ENCODE measurements at places on chromosomes 3 and 15.

GRCh38 chr3:158279609-158280008 lies 169.7 kb downstream of the RSRC1 start:
- no peak for DNase-seq

GRCh38 chr15:58525991-58526421 lies 94.2 kb downstream of the LIPC start:
- DNase-seq: no peak

DNA sequence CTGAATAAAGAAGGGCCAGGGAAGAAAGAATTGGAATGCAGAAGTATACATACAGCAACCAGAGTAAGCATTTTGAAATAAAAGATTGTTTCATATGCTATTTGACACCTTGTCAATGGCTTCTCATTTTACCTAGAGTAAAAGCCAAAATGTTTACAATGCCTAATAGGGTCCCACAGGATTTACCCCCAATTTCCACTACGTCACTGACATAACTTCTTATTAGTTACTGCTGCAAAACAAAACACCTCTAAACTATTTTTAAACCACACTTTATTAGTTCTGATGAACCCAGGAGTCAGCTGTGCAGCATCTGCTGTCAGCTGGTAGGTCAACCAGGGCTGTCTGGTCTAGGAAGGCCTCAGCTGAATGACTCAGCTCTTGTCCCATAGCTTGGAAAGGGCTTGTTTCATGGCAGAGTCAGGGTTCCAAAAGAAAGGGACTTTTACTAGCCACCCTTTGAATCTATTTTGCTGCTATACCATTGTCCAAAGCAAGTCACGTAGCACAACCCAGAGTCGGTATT lies 945.1 kb downstream of the EPHA3 start:
- DNase-seq: no peak

GRCh38 chr3:48695393-48695753 lies 9.7 kb upstream of the NCKIPSD start:
- DNase-seq: no peak

- DNase-seq: peak; percentile 12
Measured at GRCh38 chr3:70853161-70853944, 540.9 kb upstream of the MDFIC2 start.

DNA sequence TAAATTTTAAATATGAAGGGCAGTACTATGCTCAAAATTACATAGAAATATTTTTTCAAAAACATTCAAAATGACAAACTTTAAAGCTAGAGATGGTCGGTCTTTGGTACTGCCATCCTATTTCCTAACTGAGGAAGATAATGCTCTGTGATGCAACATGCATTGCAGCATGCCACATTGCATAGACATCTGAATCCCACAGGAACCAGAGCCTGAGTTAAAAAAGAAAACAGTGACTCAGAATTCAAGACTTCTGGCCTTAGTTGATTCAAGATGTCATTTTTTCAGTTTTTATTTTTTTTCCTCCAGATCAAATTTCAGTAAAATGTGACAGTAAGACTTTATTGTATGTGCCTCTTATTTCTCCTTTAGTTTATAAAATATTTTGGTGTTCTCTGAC lies 33.1 kb downstream of the TP63 start:
- DNase-seq: peak; percentile 96

DNA sequence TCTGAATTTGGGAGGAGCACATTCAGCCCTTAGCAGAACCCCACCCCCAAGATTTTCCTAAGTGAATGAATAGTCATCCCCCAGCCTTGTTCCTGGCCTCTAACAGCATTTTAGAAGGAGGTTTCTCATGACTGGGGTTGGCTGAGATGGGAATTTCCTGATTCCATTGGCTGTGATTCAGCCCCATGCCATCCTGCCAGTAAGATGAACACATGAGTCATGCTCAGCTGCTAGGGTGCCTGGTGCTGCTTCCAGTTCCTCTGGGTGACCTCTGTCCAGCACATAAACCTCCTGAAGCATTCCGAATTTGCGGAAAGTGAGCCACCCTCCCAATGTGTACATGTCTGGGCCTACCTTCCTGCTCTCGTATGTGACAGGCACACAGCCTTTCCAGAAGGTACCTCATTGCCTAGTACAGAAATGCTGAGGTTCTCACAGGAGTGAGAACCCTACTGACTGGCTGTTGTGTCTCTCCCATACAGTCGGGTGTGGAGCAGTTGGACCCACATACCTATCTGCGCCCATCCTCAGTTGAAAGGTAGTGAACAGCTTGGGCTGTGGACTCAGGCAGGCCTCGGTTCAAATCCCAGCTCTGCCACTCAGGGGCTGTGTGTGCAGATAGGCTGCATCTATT lies 91.7 kb downstream of the APBA2 start:
- DNase-seq: peak; percentile 95

- no peak for DNase-seq
Measured at GRCh38 chr15:59406446-59406845, 31.5 kb upstream of the FAM81A start.

DNA sequence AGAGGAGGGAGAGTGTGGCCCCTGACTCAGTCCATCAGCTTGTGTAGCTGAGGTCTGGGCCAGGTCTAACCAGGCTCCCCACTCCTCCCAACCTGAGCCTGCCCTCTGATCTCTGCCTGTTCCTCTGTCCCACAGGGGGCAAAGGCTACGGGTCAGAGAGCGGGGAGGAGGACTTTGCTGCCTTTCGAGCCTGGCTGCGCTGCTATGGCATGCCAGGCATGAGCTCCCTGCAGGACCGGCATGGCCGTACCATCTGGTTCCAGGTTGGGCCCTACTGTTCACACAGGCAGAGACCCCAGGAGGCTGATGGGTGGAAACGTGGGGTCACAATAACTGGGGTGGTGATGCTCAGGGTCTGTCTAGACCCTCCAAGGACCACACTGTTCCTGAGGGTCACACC lies 6.8 kb downstream of the NEIL1 start:
- no peak for DNase-seq

- DNase-seq: no peak
Measured at GRCh38 chr3:125043599-125044151, 12.1 kb downstream of the HEG1 start.

DNA sequence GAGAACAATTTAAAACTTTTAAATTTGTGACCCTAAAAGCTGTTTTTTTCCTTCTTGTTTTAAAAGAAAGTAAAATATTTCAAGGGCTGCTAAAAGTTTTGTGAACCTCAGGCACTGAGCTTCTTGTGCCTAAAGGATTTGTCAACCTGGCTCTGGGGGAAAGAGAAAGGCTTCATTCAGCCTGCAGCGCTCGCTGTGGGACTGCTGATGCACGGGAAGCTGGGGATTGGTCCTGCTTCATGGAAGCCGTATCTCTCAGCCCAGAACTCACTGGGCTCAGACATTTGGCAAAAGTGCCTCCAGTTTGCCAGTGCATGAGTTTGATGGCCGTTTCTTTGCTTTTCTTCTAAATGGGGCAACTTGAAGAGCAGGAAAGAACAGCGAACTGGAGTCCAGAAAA lies 30.8 kb downstream of the TPRG1 start:
- DNase-seq: no peak

DNA sequence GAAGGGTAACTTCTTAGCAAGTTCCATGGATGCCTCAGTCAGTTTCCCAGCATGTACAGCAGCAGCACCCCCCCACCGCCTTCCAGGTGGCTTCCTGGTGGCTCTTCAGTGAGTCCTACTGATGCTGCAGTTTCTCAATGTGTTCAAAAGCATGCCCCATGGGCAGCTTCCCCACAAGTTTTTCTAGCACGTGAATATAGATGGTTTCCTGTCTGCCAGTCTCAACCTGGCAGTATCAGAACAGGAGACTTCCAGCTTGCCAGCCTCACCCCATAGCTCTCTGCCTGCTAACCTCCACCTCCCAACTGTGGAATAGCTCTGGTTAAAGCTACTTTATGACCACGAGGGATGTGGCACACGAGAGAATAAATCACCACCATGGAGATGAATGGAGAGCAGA lies 188.3 kb upstream of the SLCO3A1 start:
- DNase-seq: no peak

DNA sequence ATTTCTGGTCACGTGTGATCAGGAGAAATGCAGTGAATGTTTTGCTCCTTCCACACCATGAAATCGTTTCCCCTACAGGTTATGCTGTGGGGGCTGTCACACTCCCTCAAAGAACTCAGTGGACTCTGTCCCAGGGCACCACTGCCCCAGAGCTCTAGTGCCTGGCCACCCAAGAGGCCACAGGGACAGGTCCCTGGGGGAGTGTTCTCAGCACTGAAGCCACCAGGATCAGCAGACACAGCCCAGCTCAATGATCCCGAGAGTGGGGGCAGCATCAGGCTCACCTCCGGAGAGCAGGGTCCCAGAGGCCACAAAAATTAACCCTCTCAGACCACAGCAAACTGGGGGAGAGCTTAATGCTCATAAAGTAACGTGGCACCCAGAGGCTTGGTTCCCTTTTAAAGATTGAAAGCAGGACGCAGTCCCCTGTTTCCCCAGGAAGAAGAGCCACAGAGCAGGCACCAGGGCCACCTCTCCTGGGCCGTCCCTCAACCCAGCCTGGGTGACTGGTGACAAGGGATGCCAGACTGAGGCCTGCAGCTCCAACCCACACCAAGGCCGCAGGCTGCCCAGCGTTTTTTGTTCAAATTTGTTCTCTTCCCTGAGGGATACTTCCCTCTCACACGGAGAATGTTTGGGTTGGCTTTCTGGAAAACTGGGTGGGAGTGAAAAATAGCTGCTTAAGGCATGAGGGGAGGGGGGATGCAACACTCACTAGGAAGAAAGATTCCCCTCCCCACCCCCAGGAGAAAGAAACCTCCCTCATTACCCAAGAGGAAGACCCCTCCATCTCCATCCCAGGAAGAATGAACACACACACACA lies 123.3 kb upstream of the IGF1R start:
- DNase-seq: no peak

GRCh38 chr15:46778876-46779275 lies 938.4 kb upstream of the SEMA6D start:
- no peak for DNase-seq

- DNase-seq: no peak
Measured at GRCh38 chr3:81217101-81217500, 544.3 kb downstream of the GBE1 start.

DNA sequence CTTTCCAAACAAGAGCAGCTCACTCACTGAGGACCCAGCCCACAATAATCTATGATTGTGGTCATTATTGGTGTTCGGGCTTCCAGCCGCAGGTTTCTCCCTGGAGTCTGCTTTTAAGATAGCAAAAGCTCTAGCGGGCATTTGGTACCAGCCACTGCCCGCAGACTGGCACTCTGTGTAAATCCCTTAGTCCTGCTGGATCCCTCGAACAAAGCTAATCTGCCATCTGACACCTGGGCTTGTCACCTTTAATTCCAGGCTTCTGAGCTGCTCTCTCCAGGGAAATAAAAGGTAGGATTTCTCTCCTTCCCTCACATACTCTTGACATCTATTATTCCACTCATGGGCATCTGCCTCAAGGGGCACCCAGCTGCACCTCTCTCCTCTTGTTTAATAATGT lies 158.7 kb downstream of the PDCD6IP start:
- DNase-seq: no peak

All from fibroblast of skin of abdomen (primary cell).